ENCODE measurements at places on chromosomes 16 and 17. TPM values are rescaled to one million over a fixed set of nuclear protein-coding genes. Genes with fewer than 3 reads are reported as not detected.
A peak's percentile ranks its signal among the peaks of the same experiment; 100 is the strongest.

DNA sequence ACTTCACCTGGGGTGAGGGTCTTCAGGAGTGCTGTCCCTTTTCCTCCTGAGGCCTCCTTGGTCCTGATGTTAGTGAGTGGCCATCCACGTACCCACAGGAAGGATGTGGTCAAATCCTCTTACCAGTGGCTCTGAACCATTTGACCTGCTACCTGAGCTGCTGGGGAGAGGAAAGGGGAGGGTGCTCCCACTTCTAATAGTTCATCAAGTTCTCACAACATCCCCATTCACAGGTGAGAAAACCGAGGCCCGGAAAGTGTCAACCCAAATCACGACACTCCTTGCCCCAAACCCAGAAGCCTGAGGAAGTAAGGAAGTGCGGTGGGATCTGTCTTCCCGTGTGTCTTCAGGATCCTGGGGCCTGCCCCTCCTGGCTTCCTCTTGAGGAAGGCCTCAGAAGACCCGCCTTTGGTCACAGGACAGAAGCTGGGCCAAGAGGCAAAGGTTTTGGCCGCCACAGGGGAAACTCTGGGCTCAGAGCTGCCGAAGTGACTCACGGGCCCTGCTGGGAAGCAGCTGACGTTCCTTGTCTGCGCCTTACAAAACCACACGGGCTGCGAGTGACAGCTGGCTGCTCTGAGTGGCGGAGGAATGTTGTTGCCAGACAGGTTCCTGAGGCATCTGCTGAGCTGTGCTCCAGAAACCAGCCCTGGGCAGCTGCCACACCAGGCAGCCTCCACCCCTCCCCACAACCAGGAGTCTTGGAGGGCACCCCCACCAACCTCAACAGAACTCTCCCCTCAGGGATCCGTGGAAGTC, 13.9 kb upstream of the KIFC3 start:
- peak overlapping the region; percentile 85 for H3K27ac ChIP-seq
- H3K4me3 ChIP-seq, result no peak overlapping the region
- H3K4me1 ChIP-seq, result peaks cover 72% of the 10 kb centered on the region
- no peaks in the 10 kb centered on the region for H3K27me3 ChIP-seq
- DNase-seq, result peak; percentile 90
- no peaks in the 10 kb centered on the region for H3K36me3 ChIP-seq

GRCh38 chr16:66304961-66305360, 61.5 kb upstream of the CDH5 start:
- no peak for DNase-seq

DNA sequence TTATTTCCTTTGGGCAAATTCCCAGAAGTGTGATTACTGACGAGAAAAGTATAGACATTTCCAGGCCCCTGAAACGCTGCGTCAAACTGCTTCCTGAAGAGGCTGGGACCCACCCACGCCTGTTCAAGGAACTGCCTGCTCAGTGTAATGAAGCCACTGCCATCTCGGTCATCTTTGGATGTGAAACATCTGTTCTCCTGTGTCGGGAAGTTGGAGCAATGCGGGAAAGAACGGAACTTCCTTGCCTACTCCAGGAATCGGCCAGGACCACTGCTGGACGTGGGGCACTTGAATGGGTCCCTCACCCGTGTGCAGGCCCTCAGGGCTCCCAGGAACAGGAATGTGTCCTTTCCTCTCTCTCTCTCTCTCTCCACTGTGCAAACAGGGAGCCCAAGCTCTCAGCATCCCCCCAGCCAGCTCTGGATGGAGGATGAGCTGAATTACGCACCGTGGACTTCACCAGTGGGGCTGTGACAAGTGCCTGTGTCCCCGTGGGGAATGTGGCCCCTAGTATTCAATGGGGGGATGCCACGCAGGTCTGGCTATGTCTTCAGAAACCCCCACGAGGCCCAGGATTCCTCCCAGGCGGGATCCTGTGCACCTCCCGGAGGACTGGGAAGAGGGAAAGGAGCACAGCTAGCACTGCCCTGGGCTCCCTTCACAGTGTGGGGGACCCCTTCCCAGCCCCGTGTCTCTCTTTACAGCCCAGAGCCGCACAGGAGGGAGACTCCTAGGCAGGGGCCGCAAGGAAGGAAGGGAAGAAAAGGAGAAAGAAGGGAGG, 18.3 kb upstream of the LITAF start:
- no peak overlapping the region for H3K4me3 ChIP-seq
- peaks cover 23% of the 10 kb centered on the region for H3K4me1 ChIP-seq
- no peak for DNase-seq
- H3K36me3 ChIP-seq, result no peaks in the 10 kb centered on the region

DNA sequence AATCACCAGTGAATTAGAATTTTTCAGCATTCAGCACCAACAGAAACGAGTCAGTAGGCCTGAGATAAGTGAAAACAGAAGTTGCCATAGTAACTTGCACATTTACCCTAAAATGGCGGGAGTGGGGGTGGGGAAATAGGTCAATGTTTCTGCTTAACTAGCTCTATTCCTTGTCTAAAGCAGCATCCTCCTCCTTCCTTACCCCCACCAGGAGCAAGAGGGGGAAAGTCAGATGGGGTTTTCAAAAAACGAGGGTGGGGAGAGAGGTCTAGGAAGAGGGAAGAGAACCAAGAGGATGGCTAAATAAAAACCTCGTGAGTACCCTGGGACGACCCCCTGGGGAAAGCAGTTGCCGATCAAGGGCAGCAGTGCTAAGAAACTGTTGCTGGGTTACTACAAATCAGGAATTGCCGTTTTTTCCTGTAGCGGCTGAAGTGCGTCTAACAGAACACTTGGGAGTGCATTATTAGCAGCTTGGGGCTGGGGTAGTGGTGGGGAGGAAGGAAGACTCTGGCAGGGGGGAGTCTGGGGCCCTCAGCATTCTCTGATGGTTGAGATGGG, 34.4 kb upstream of the MNT start:
- H3K4me1 ChIP-seq, result no peaks in the 10 kb centered on the region
- H3K27me3 ChIP-seq, result no peaks in the 10 kb centered on the region
- DNase-seq, result no peak
- peaks cover 16% of the 10 kb centered on the region for H3K36me3 ChIP-seq

DNA sequence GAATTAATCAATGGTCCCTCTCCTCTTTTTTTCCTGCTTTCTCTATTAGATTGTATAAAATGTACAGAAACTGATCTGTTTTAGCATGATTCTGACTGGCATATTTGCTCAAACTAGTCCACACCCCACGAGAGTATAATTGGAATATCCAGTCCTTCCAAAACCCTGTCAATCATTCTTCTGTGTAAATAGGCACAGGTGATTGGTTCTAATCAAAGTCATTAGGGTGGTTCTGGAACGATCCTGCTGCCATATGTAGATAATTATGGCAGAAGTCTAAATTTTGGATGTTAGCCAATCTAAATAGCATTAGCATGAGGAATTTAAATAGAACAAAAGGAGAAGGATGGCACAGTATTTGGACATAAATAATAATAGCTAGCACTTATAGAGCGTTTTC, 165.7 kb downstream of the SHISA6 start:
- no peaks in the 10 kb centered on the region for H3K27me3 ChIP-seq
- H3K4me3 ChIP-seq, result no peak overlapping the region
- no peak overlapping the region for H3K27ac ChIP-seq
- H3K4me1 ChIP-seq, result no peaks in the 10 kb centered on the region

- H3K4me3 ChIP-seq, result peak overlapping the region; percentile 19
- peaks cover 63% of the 10 kb centered on the region for H3K4me1 ChIP-seq
- peak overlapping the region; percentile 89 for H3K27ac ChIP-seq
- H3K27me3 ChIP-seq, result no peaks in the 10 kb centered on the region
These were observed 88.3 kb upstream of the GSE1 start for GRCh38 chr16:85524630-85525419.

DNA sequence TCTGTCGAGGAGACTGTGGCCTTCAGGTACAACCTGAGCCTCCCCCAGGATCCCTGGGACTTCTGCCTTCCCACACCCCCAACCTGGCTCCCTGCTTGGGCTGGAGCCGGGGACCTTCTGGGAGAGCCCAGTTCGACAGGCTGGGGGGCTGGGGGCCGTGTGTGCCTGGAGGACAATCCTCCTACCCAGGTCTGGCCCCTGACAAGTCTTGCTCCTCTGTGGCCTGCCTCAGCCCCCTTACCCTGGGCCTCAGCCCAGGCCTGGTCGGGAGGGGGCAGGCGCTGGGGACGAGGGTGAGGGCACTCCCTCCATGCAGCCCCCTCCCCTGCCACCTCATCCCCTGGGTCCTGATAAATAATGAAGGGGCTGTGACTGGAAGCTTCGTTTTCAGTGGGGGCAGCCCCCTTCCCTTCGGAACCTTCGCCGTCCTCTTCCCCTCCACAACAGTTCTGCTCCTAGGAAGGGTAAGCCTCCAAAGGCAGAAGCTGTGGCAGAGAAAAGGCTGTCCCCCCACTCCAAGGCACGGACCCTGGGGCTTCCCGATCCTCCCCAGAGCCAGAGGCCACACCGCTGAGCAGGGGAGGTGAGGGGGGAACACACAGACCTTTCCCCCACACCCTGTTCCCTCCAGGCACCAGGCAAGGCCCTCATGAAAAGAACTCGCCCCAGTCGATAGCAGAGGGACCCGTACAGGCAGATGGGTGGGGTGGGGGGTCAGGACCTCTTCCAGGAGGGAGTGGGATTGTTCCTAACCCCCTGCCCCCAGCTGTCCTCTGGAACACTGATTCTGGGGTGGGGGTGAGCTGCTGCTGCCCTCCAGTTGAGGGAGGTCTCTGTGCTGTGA, 5.0 kb upstream of the BAHCC1 start:
- H3K4me3 ChIP-seq, result no peak overlapping the region
- no peak for DNase-seq
- H3K4me1 ChIP-seq, result peaks cover 15% of the 10 kb centered on the region
- no peak overlapping the region for H3K27ac ChIP-seq

DNA sequence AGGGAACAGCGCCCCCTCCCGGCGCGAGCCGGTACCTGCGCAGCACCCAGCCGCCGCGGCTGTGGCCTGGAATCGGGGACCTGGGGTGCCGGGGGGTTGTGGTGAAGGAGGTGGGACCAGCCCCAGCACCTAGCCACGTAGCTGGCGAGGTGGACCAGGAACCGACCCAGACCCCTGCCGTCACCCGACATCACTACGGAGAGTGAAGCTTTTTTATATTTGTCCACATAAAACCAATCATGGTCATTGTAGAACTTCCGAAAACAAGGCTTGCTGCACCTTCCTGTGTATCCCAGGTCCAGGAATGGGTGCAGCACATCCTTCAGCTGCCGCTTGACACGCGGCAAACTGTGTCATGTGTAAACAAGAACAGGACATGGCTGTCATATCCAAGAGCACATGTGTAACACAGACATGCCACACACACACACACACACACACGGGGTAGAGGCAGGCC, 1.3 kb downstream of the HBQ1 start:
- no peak for DNase-seq
- H3K4me3 ChIP-seq, result no peak overlapping the region
- H3K27me3 ChIP-seq, result 0 out of 2 replicates have a peak, but pooled peaks cover 4% of the 10 kb centered on the region

GRCh38 chr17:76995387-76996105, 127.3 kb downstream of the MGAT5B start:
- DNase-seq, result no peak
- H3K4me1 ChIP-seq, result no peaks in the 10 kb centered on the region
- H3K36me3 ChIP-seq, result no peaks in the 10 kb centered on the region
- no peaks in the 10 kb centered on the region for H3K27me3 ChIP-seq
- H3K27ac ChIP-seq, result no peak overlapping the region

- peaks cover 29% of the 10 kb centered on the region for H3K27me3 ChIP-seq
- no peaks in the 10 kb centered on the region for H3K36me3 ChIP-seq
- no peak overlapping the region for H3K27ac ChIP-seq
- H3K4me3 ChIP-seq, result no peak overlapping the region
- no peak for DNase-seq
These were observed 378.6 kb upstream of the C16orf82 start for GRCh38 chr16:26688105-26688504.

- no peak for DNase-seq
- H3K4me1 ChIP-seq, result peaks cover 32% of the 10 kb centered on the region
- no peak overlapping the region for H3K4me3 ChIP-seq
- H3K27ac ChIP-seq, result no peak overlapping the region
- H3K36me3 ChIP-seq, result no peaks in the 10 kb centered on the region
These were observed 1.4 kb downstream of the SYNGR3 start for GRCh38 chr16:1991135-1991551.

DNA sequence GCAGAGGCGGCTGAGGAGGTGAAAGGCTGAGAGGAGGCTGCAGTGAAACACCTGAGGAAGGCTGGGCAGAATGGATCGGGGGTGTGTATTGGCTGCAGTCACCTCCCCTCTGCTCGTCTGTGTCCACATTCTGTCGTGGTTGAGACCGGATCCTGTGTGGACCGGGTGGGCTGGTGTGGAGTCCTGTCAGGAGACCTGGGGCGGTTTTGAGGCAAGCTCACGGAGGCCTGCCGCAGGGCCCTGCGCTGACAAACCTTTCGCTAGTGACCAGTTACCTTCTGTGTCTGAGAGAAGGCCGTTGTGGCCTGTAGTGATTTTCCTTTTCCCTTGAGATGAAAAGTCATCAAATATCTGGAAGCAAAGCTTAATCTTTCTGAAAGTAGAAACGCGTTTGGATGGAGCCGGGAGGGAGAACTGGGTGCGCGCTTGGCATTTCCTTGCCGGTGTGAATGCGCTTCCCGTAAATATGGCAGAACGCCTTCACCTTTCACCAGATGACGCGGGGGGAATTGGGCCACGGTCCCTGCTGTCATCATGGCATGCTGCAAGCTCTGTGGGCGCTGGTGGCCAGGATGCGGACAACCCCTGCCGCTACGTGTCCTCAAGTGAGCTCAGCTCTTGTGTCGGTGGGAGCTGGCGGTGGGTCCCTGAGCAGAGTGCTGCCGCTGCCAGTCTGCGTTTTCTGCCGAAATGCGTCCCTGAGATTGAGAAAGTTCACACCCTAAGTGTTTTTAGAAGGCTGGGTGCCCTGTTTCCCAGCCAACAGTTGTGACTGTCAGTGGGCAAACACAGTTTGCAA, 6.3 kb downstream of the BANP start:
- H3K27ac ChIP-seq, result no peak overlapping the region
- H3K36me3 ChIP-seq, result no peaks in the 10 kb centered on the region
- no peak overlapping the region for H3K4me3 ChIP-seq
- no peaks in the 10 kb centered on the region for H3K27me3 ChIP-seq

The HS3ST6 gene
- not detected for total RNA-seq

The OGFOD3 gene
- 32.9 TPM for total RNA-seq

The ADCY7 gene
- total RNA-seq, result 59.5 TPM

The GNG13 gene
- total RNA-seq, result not detected

The TMEM88 gene
- total RNA-seq, result 3.4 TPM

The SHISA6 gene
- total RNA-seq, result not detected
